ENCODE measurements at places on chromosomes 3 and 15.

DNA sequence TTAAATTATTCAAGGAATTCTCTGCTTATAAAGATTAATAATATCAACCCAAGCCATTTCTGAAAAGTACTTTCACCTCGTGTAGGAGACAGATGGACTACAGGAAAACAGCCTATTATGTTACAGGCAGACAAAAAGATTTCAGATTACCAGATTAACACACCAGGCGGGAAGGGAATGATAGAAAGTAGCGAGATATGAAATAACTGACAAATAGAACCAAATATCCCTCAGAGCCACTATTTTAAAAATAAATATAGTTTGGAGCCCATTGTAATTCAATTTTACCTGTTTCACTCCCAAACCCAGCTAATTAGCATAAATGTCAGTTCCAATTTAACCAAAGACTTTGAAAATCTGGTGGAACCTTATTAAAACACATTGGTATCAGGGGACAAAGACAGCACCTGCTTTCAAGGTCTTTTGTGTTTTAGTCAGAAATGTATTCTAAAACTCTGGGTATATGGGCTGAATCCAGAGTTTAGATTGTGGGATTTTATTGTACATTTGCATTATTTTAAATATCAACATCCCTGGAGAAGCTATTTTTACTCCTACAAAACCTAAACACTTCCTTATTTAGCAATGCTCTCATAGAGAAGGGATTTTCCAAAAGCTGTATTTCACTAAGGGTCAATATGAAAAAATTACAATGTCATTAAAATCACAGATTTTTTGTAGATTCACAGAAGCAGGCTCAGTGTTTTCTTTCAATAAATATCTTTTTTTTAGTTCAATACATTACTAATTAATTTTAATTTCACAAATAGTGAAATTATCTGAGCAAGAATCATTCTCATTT lies 138.4 kb downstream of the TNIK start:
- no peak for DNase-seq

DNA sequence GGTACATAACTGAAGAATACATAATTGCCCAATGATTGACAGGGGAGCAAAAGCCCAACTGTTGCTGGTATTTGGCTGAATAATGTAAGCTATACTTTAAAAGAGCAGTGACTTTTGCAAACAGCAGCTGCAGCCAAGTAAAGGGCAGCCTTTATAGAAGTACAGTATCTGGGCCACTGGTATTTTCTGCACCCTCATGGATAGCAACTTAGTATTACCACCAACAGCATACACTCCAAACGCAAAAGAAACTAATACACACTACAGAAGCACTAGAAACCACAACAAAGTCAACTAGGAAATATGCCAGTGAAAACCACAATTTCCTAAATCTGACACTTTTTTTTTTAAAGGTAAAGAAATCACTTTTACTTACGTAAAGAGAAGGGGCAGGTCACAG lies 206.1 kb downstream of the TIGIT start:
- peak; percentile 83 for DNase-seq

DNA sequence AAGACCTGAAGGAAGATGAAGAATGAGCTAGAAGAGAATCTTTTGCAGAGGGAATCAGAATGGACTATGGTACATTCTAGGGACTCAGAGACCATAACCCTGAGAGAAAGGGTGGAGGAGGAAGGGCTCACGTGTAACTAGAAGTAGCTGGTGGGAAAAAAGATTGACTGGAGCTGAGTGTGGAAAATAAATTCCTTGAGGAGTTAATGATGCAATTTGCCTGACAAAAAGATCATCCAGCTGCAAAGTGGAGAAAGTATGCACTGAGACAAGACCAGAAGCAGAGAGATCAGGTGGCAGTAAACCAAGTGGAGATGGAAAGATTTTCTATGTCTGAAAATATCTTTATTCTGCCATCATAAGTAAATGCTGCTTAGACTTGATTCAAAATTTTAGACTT lies 52.9 kb upstream of the TBL1XR1 start:
- no peak for DNase-seq

DNA sequence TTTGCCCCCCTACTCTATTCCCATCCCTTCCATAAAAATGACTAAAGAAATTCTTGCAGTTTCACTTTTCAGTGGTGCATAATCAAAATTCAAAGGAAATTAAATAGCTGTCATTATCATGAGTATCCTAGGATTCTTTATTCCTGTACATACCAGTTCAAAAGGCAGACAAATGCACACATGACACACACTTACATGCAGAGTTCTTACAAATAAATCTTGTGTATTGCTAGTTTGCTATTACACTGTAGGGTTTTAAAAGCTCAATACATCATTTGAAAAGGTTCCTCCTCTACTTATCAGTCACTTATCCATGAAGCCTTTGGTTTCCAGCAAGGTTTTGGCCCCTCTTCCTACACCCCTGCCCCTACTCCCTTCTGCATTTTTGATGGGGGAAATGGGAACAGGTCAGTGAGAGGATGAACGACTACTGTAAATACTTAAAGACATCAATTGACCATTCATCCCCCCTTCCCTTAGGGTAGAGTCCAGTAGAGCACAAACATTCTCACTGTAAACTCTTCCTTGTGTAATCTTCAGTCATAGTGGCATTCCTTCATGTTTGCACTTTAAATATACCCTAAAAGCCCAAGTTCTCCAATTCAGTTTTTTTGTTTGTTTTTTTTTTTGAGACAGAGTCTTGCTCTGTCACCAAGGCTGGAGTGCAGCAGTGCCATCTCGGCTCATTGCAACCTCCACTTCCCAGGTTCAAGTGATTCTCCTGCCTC lies 92.6 kb downstream of the SUCLG2 start:
- no peak for DNase-seq

DNA sequence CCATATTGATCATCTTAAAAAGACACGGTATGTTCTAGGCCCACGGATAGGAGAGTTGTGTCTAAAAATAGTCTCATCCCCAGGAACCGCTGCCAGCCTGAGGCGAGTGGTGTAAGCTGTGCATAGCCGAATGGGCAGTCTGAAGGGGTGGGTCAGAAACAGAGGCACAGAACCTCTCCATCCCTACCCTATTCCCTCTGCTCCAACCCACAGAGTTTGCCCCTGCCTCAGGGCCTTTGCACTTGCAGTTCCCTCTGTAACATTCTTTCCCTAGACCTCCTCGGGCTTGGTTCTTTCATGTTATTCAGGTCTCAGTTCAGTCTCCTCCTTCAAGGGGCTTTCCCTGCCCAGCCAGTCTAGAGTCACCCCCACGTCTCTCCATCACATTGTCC lies 4.8 kb downstream of the SCN5A start:
- DNase-seq, result no peak

DNA sequence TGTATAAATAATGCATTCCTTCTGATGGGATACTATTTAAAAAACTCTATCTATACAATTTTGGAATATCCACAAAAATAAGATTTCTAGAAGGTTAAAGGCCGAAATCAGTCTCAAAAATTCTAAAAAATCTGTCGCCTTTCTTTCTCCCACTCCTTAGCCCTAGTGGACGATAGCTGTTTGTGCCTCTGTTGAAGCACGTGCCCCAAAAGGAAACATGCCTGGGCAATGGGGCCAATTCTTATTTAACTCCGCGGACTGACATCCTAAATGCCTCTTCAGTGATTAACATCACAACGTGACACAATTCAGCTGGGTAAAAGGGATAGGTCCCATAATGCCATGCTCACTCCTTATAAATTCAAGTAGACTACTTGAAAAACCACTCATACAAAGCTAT lies 65.1 kb downstream of the GAP43 start:
- no peak for DNase-seq

DNA sequence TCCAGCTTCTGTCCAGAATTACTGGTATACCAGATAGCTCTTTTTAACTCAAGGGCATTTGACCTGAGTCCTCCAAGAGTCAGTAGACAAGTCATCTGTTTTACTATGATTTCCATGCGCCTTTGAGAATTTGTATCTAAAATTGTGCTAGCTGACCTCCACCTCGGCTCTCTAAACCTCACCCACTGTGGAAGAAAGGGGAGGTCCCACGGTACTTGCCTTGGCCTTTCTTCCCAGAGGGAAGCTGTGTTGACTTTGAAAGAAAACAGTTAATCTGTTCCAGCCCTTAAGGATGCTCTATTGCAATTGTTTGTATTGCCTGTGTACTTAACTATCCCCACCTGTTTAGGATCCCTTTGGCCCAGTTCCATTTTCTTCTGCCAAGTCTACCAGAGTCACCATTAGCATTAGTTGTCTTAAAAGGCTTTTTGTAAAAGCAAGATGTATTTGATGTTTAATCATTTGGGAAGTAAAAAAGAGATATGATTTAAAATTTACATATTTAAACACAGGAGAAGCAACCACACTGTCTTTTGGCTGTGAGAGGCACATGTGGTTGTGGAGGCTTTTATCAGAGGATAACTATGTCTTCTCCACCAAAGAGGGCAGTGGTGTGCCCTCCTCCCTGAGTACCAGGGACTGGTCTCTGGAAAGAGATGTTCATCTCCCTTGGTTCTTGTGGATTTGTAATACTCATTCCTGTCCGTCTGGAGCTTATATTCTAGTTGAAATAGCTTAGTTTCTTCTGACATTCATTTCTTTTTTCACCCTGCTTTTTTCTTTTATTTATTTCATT lies 88.8 kb downstream of the CRTC3 start:
- DNase-seq, result no peak

DNA sequence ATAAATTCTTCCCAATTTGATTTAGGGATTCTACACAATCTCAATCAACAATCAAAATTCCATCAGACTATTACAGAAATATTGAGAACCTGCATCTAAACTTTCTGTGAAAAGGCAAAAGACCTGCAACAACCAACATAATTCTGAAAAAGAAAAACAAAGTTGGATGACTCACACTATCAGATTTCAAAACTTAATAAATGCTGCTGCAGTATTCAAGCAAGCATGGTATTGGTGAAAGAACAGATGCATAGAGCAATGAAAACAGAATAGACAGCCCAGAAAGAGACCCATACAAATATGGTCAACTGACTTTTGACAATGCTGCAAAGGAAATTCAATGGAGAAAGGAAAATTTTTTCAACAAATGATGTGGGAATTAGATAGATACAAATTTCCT lies 477.1 kb upstream of the NR2F2 start:
- no peak for DNase-seq

DNA sequence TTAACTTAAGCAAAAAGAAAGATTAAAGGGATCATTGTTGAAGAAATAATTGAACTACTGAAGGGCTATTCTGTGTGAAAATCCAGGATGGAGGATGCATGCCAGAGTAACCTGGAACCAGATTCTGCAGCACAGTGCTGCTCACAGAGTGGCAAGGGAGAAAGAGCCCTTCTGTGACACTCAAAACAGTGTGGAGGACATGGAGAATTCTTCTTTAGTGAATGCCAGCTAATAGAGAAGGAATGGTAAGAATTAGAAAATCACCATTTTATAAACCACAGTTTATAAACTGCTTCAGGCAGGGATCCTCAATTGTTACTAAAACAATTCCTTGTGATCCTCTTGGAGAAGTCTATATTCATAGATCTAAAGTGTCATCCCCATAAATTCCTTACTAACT lies 70.4 kb upstream of the ARHGEF26 start:
- DNase-seq, result no peak

GRCh38 chr15:54816401-54816800 lies 380.3 kb downstream of the RSL24D1 start:
- DNase-seq, result no peak

DNA sequence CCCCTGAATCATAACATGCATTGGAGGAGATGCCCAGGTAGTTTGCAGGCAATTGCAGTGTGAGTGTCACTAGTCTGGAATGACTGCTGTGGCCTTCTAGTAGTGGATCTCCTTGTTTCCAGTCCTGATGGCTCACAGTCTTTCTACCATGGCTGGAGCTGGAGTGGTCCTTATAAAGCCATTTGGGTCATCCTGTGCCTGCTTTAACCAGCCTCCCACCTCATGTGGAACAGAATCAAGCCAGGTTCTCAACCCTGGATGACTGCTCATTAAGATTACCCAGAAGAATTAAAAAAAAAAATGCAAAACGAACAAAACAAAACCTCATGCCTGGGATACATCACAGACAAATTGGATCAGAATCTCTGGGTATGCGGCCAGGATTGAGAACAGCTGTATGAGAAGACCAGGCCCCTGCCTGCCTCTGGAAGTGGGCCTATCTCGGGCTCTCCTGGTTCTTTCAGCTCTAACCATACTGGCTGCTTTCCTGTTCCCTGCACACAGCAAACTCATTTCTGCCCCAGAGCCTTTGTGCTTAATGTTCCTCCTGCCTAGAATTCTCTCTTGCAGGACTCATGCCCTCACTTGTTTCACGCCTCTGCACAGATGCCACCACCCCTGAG lies 96.4 kb downstream of the ITPR1 start:
- no peak for DNase-seq

- no peak for DNase-seq
These were observed 275.4 kb downstream of the NEK10 start for GRCh38 chr3:27093771-27094170.

GRCh38 chr3:30195352-30195751 lies 411.0 kb upstream of the TGFBR2 start:
- DNase-seq, result no peak

- no peak for DNase-seq
These were observed 2.1 kb upstream of the PARP14 start for GRCh38 chr3:122678506-122678905.

DNA sequence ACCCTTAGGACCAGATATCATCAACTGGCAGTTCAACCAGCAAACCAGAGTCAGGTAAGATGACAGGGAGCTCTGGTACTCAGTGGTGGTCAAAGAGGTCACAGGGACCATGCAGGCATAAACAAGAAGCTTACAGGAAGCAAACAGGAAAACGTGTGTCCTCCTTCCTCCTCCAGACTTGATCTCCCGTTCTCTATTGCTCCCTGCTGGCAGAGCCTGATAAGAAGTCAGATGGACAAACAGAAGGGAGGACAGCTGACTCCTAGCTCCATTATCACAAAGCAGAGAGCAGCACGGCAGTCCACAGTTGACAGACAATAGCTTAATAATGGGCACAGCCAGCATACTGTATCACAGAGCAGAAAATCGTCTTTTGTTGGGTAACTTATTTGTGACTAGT lies 156.5 kb upstream of the SLC2A2 start:
- no peak for DNase-seq

- DNase-seq, result no peak
These were observed 119.0 kb downstream of the BBX start for GRCh38 chr3:107641572-107642307.

GRCh38 chr3:107882881-107883280 lies 207.9 kb downstream of the CD47 start:
- no peak for DNase-seq

DNA sequence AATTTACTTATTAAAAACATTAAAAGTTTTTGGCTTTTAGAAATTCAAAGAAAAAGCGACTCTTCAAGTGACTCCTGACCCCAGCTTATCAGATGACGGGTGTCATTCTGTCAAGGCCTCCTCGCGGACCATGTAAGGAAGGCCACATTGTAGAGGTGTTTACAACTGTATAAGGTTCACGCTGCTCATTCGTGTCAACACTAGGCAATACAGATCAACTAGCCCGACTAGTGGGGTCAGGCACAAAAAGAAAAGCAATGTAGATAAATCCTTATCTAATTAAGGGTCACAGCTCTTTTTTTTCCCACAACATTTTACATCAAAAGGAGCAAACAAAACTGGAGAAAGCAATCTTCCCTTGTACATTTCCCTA lies 207.5 kb upstream of the NR2F2 start:
- DNase-seq, result no peak

- no peak for DNase-seq
These were observed 47.7 kb upstream of the RASGRP1 start for GRCh38 chr15:38612159-38612863.
